ENCODE measurements at places on chromosomes 5 and 9. TPM values are rescaled to one million over a fixed set of nuclear protein-coding genes. Genes with fewer than 3 reads are reported as not detected.

DNA sequence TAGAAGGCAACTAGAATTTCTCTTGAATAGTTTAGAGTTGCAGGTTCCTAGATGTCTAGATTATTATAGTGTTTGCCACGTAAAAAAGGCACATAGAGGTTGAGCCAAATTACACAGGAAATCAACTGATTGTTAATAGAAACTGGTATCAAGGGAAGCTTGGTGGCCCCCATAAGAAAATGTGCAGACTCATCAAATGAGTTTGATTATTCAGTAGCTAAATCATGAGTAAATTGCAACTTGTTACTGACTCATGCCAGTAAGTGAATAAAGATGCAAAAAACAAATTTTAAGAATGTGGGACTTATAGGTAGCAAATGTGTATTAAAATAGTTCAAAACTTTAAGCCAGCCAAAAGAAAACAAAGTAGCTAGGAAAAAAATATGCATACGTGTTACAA lies 1078.9 kb upstream of the CDH9 start:
- no peak for DNase-seq

DNA sequence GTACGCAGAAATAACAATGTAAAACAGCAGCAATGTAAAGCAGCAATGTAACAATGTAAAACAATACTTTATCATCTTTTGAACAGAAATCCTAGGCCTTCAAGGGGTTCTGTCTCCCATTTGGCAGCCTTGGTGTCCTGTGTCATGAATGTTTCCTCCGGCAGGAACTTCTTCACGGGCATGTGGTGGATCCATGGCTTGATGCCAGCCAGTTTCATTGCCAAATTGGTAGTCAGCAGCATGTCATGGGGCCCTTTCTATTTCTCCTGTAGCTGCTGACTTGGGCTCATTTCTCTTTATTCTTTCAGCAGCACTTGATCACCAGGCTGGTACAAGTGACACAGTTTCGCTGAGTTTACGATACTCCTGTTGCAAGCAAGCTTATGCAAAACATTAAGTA lies 275.3 kb downstream of the HTR1A start:
- DNase-seq = no peak

GRCh38 chr9:87071473-87071872 lies 124.2 kb upstream of the GAS1 start:
- DNase-seq = no peak

- no peak for DNase-seq
Measured at GRCh38 chr5:135391869-135392255, 7.2 kb downstream of the MACROH2A1 start.

The BOD1 gene
- total RNA-seq = 35.1 TPM

The FSD1L gene
- total RNA-seq = 33.9 TPM

GRCh38 chr5:91142386-91142785 lies 240.7 kb downstream of the ARRDC3 start:
- no peak for DNase-seq

The IL5 gene
- not detected for total RNA-seq
